ENCODE measurements at places on chromosomes 7 and 10.
A peak's percentile ranks its signal among the peaks of the same experiment; 100 is the strongest.

DNA sequence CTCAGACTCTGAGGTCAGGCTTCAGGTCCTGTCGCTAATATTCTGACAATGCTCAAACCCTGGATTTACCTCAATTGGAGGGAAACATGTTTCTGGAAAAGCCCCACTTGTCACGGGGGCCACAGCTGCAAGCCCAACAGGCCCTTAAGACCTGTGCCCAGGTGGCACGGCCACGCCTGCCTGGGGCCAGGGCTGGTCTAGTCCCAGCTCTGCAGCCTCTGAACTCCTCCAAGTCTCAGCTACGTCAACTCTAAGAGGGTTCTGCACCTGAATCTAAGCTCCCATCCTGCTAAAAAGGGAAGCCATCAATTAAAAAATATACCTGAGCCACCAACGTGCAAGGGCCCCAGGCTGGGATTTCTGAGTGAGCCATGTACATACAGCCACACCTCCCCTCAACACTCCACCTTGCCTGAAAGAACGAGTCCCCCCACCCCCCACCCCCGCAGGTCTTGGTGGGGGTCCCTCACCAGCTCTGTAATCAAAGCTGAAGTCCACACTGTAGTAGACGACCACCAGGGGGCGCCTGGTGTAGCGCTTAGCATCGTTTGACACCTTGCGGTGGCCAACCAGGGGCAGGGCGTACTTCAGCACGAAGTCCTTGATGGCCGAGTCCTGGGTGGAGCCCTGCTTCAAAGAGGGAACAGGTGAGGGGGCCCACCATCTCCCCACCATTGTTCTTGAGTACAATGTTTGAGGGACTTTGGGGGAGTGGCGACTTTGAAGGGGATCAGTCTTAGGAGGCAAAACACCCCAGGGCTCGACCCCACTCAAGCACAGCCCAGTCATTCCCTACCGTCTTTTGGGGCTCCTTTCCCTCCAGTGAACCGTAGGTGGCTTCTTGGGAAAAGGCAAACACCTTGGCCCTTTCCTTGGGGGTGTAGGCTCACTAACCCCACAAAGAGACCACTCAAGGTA, 22.6 kb downstream of the PDIA4 start:
- peak; percentile 33 for DNase-seq

DNA sequence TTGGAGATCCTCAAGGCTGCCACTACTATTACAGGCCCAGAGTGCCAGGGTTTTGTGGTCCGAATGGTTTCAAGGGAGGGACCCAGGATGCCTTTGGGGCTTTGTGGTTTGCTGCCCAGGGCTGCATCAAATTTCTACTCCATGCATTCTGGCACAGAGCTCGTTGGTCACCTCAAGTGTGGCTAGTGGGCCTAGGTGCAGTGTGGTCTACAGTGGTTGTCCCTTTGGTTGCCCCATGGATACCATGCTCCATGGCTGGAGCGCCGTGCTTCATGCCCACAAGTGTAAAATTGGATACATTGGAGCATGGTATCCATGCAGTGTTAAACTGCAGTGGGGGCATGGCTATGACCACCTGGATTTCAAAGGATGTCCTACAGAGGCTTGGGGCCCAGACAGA, 5.4 kb upstream of the PRF1 start:
- no peak for DNase-seq

- no peak for DNase-seq
Measured at GRCh38 chr7:80932536-80932935, 13.7 kb upstream of the SEMA3C start.

DNA sequence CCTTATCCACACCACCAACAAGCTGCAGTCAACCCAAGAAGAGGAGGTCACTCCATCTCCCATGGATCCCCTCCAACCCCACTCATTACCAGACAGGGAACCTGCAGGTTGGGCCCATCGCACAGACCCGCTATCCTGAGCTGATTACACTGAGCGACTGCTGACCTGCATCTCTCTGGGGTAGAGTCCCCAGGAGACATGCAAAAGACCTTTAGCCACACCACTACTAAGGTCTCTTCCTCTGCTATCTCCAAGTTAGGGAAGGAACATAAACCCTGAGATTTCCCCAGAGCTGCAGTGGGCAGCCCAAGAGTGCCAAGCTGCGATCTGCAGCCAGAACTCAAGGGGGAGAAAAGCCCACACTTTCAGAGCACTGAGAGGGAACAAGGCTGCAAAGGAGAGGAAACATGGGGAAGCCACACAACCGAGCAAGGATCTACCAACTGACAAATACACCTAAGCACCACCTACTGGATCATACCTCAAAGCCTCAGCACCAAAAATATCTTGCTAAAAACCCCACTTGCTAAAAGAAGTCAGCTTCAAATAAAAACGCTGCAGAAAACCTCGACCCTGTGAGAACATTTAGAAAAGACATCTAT, 298.2 kb downstream of the SORCS1 start:
- DNase-seq = no peak

DNA sequence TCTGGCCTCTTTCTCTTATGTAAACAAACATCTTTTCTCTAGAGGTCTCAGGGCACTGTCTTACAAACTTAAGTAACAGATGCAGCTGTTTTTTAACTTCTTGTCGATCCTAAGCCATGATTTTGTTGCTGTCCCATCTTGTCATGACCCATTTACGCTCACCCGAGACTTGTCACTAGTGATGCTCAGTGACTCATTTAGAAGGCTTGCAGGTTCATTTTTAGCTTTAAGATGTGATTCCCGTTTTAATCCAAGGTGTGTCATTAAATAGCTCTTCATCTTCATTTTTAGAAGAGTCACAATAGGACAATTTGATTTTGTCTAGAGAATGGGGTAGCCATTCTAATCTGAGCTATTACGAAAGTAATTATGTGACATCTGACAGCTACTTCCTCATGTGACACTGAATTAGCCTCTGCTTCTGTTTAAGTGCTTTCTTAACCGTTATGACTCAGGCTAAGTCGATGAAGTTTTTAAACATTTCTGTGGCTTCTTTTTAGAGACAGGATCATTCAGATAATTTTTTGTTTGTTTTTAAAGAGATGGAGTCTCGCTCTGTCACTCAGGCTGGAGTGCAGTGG, 42.7 kb downstream of the SPDYE5 start:
- peak; percentile 36 for DNase-seq

DNA sequence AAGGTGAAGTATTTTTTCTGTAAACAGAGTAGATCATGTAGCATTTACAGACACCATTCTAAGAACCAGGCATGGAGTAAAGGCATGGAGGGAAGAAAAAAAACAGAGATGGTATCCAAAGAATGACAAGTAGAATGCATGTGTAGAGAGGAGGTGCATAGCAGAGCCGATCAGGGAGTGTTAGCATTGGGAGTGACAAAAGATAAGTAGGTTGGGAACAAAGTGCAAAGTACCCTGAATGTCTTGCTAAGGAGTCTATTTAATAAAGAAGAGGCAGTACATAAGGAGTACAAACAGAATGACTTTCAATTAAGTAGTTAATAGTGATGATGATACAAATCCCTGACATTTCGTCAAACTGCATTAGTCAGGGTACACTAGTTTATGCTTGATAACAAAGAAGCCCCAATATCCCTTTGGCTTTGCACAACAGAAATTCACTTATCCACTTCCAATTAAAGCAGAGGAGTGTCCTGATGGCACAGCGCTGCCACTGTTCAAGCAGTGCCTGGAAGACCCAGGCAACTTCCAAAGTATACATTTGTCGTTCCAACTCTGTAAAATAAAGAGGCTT, 371.5 kb downstream of the TNS3 start:
- no peak for DNase-seq

DNA sequence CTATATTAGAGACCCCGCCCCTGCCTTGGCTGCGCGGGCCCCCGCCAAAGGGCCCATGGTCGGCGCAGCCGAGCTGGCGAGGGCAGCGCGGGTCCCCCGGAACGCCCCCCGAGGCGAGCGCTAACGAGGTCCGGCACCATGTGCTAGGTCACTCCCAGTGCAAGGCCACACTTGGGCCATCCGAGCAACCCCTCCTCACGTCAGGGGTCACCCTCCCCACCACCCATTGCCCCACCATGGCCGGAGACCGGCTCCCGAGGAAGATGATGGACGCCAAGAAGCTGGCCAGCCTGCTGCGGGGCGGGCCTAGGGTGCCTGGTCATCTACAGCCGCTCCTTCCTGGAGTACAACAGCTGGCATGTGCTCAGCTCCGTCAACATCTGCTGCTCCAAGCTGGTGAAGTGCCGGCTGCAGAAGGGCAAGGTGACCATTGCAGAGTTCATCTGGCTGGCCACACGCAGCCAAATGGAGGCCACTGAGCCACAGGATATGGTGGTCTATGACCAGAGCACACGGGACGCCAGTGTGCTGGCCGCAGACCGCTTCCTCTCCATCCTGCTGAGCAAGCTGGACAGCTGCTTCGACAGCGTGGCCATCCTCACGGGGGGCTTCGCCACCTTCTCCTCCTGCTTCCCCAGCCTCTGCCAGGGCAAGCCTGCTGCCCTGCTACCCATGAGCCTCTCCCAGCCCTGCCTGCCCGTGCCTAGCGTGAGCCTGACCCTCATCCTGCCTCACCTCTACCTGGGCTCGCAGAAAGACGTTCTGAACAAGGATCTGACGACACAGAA, 12.4 kb upstream of the SEC24C start:
- no peak for DNase-seq

- DNase-seq = no peak
Measured at GRCh38 chr10:5956146-5956936, 21.0 kb downstream of the IL15RA start.

- DNase-seq = no peak
Measured at GRCh38 chr10:89665302-89665701, 20.3 kb upstream of the PANK1 start.

DNA sequence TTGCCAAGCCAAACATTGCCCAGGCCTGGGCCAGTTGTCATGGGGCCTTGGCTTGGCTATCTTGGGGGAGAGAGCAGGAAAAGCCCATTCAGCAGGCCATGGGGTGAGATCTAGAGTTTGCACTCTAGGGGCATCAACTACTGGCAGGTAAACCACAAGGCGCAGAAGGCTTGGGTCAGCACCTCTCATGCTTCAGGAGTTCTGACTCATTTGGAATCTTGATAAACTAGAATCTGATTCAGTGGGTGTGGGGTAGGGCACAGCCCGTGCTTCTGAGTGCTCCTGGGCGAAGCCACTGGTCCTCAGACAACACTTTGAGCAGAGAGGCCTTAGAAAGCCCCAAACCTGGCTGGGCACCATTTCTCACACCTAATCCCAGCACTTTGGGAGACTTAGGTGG, 81.1 kb downstream of the RGS10 start:
- DNase-seq = no peak

- no peak for DNase-seq
Measured at GRCh38 chr10:23422003-23422411, 16.9 kb upstream of the OTUD1 start.

DNA sequence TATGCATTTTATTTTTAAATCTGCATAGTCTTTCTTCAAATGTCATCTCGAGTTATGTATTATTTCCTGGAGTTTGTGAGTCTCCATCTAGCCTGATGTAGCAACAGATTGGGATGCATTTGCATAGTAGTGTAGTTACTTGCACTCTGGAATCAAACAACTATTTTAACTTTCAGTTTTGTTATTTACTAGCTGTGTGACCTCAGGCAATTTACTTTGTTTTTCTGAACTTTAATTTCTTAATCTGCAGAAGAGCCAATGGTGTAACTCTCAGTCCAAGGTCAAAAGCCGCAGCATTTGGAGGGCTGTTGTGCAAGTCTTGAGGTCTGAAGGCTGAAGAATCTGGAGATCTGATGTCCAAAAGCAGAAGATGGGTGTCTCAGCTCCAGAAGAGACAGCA, 175.8 kb upstream of the SORCS1 start:
- DNase-seq = no peak

- no peak for DNase-seq
Measured at GRCh38 chr10:123212063-123212462, 57.9 kb downstream of the BUB3 start.

- peak; percentile 45 for DNase-seq
Measured at GRCh38 chr10:91551856-91552255, 81.0 kb downstream of the PPP1R3C start.

DNA sequence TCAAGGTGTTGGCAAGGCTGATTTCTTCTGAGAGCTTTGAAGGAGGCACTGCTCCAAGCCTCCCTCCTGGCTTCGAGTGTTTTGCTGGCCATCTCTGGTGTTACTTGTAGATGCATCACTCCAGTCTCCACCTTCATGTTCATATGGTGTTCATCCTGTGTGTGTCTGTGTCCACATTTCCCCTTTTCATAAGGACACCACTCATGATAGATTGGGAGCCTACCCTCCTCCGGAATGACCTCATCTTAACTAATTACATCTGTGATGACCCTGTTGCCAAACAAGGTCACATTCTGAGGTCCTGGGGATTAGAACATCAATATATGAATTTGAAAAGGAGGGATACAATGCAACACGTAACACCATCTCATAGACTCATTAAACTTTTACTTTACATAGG, 119.0 kb downstream of the CREB5 start:
- DNase-seq = no peak

GRCh38 chr7:7425321-7425720, 110.4 kb downstream of the COL28A1 start:
- no peak for DNase-seq

DNA sequence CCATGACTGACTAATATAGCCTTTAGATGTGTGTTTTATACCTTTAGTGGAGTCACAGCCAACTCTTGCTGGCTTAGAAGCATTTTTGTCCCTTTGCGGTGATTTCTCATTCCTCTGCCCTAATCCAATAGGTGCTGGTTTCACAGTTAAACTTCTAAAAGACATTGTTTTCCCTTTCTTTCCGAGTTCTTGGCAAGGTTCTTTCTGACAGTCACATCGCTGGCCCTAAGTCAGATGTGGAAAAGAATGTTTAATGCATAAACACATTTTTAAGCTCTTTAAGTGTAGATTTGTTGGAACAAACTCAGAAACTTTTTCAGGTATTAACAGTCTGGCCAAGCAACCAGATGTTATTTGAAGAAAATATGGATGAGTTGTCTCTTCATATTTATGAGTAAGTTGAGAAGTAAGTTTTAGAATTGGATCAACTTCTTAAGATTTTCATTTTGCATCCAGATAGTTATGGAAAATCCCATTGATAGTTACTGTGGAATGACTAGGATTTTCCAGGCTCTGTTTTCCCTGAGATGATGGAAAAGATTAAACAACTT, 4.1 kb downstream of the EPDR1 start:
- no peak for DNase-seq

GRCh38 chr10:104016661-104017060, 49.7 kb downstream of the SLK start:
- DNase-seq = no peak

DNA sequence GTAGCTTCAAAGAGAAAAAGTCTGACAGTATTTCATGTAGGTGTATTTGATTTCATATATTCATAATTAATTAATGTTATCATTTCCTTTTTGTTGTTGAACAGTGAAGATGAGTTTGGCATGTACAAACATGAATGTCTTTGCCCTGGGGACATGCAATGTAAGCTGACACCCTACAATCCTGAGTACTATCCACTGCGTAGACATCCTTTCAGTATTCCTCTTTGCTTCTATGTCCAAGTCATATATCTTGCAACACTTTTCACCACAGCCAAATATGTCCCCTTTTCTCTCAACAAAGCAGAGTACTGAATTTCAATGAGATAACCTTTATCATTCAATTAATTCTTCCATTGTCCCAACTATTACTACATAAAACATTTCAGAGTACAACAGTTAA, 93.6 kb downstream of the GPR37 start:
- no peak for DNase-seq

All from fibroblast of skin of left quadriceps (primary cell).